ENCODE measurements at places on chromosomes 11 and 22.

- DNase-seq: no peak
Measured at GRCh38 chr22:40029189-40029890, 34.6 kb downstream of the FAM83F start.

DNA sequence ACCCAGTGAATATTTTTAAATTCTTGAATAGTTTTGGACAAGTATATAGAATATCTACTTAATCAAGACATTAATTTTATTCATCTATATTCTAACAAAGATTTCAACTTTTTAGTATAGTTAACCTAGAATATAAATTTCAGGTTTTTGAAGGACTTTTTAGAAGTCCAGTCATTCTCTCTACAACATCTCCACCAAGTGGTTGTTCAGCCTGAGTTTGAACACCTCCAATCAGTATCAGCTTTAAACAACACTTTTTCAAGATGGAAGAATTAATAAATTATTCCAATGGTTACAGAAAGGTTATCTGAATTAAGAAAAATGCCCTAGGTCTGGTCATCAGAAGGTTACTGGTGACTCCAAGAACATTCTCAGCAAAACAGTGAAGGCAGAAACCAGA is 31.8 kb downstream of the EIF3M start:
- peak; percentile 32 for DNase-seq

DNA sequence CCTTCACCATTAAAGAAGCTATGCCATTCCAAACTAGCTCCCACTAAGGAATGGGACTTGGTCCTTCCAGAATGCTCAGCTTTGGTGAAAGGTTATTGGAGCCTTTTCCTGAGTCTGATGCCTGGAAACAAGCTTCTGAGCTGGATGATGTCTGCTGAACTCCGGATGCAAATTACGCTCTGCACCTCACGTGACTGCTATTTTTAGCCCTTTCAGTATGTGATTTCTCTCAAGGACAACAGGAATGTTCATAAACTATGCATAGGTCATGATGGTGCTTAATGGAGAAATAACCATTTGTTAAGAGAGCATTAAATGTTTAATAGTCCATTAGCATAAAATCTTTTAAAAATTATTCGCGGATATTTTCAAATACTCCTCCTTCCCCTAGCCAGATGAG is 631.4 kb upstream of the KIRREL3 start:
- no peak for DNase-seq

GRCh38 chr22:29090039-29090438 is 17.2 kb downstream of the KREMEN1 start:
- DNase-seq: no peak

DNA sequence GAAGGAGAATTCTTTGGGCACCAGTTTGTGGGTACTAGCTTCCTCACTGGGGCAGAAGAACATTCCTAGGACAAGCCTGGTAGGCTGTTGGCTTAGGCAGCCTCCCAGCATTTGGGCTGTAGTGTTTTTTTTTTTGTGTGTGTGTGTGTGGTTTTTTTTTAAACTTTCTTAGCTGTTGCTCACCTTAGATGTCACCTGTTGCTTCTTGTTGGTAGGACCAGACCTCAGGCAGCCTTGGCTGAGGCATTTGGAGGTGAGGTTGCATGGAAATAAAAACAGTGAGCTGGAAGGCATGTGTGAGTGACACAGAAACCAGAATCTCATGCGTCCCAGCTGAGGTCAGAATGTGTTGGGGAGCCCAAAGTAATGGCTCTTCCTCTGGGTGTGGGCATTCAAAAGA is 21.3 kb downstream of the AMPD3 start:
- no peak for DNase-seq

GRCh38 chr22:37330200-37331033 is 48.1 kb downstream of the CYTH4 start:
- DNase-seq: peak; percentile 58

DNA sequence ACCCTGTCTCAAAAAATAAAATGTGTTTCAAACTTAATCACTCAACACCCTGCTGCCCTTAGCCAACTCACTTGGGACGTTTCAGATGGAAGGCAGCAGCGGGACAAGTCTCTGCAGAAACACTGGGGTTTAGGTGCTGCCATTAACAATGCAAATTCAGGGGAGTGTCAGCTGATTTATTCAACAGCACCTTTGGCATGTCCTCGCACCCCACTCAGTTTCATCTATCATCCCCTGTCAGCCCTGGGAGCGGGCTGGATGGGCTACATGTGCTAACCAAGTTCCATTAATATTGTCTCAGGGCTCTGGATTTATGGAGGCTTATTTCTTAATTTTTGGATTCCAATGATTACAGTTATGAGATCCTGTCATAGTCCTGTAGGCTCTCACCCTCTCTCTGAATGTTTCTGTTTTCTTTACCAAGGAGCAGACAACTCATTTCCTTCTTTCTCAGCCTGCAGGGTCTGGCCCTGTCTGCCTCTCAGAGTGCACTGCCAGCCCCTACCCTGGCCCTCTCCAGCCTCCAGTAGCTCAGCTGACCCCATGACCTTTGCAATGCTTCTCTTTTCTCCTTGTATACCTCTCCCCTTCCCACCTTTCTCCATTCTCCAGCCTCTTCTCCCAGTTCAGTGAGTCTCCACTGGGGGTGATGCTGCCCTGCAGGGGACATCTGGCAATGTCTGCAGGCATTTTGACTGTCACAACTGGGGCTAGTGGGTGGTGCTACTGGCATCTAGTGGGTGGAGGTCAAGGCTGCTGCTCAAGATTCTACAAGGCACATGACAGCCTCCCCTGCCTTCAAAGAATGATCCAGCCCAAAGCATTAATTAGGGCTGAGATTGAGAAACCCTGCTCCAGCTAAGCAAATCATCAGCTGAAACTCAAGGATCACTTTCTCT is 79.0 kb downstream of the APIP start:
- peak; percentile 30 for DNase-seq

DNA sequence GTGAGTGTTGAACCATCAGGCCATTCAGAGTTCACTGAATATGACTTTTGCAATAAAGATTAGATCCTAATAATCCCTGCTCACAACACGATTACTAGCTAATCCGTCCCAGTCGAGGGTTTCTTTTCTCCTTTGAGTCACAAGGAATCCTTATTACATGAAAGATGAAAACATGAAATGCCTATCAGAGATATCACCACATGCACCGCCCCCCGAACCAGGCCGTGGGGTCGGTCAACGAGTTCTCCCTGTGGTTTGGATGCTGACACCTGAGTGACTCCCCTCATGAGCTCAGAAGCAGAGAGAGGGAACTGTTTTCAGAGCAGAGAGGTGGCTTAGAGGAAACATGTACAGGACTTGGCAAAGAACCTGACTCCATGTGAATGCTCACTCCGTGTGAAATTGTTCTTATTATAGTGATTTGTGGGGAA is 263.3 kb downstream of the ETS1 start:
- no peak for DNase-seq

DNA sequence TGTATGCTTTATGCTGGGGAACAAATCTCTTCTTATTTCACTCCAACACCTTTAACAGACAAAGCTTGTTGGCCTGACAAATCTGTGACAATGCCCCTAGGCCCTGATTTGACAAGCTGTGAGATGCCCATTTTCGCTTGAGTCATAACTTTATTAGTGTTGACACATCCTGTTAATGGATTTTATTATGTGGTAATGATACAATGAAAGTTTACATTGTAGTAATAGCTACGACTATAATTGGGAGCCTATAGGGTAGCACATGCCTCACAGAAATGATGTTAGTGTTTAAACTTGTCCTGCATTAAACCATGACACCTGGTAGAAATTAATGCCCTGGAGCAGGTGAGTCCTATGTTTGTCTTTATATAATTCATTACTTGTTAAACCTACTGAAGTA is 3.3 kb upstream of the MMP10 start:
- no peak for DNase-seq

DNA sequence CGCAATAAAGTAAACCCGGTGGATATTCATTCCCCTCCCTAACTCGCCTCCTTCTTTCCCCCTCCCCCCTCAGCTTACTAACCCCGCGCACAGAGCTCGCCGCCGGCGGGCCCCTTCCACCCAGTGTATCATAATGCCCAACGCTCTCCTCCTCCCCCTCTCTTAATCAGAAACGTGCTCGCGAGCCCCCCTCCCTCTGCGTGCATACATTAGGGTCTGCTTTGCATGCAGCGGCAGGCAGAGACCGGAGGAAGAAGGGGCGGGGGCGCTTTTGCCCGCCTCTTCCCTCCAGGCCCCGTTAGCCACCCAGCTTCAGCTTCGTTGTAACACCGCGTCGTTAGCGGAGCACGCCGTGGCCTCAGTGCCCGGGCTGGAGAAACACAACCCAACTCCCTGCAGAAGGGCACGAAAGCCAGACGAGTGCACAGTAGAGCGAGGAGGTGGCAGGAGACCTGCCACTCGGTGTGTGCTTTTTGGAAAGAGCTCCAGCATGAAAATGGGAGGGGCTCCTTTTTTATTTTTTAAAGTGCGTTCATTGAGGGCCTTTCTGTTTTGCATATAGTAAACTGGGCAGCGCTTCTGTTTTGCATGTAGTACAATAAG is 901 bp upstream of the KMT2A start:
- peak; percentile 37 for DNase-seq

- no peak for DNase-seq
Measured at GRCh38 chr11:6862961-6863360, at the start of gene OR10A2. Gene OR10A2, plus strand, starts transcription at chr11:6863057. Its CDS starts 6,698 bp downstream, at chr11:6869755.

DNA sequence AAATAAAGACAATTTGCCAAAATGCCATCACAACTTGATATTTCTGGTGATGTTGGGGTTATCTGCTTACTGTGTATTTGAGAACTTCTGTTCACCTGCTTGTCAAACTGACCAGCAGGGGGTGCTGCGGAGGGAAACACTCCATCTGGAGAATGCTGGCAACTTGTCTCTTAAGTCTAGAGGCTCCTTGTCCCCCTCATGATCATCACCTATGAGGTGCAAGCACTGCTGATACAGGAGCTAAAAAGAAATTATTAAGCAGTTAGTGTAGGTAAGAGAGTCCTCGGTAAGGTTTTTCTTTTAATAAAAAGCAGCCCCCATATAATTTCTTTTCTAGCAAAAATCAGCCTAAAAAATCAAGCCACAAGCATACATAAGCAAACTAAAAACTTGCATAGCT is 32.7 kb upstream of the GLYATL1B start:
- DNase-seq: peak; percentile 67

GRCh38 chr22:20027966-20028854 is 7.3 kb downstream of the TANGO2 start:
- DNase-seq: no peak

DNA sequence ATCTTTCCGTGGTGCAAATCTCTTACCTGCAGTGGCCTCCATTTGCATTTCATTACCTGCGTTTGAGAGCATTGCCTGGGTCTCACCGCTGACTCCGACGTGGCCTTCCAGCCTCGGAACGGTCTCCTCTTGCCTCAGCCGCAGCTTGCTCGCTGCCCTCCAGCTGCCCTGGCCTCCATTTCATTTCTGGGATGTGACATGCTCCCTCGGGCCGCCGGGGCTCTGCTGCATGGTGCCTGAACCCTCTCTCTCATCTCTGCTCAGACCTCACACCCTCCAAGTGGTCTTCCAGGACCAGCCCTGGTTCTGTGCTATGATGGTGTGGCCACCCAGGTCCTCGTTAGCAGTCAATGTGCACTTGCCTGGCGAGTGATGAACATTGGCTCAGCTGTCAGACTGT is 229.2 kb downstream of the TBC1D22A start:
- no peak for DNase-seq
